Thyroid gland (tissue), 4 donors: ENCODE measurements at places on chromosomes 6 and 20. TPM values are rescaled to one million over a fixed set of nuclear protein-coding genes. Genes with fewer than 3 reads are reported as not detected.

- DNase-seq: no peak
These were observed 166.6 kb upstream of the AKAP12 start for GRCh38 chr6:151073146-151073545.

GRCh38 chr6:157206359-157206815 lies 116.9 kb downstream of the TMEM242 start:
- no peak for DNase-seq

DNA sequence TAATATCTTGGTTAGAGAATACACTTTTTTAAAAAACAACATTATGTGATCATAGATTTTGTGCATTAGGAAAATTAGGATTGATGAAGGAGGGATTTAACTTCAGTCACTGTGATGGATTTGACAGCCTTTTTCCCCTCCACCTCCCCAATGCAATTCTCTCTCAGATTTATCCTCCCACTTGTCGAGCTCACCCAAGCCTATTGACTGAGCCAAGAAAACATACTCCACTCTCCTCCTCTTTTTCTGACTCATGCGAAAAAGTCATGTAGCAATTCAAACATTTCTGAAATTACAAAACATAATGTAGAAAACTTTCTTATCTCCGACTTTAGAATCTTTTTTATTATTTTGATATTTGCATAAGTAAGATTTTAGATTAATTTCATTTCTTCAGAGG lies 24.1 kb downstream of the KLHL32 start:
- no peak for DNase-seq

GRCh38 chr20:49283176-49283702 lies 5.4 kb upstream of the ZNFX1 start:
- no peak for DNase-seq

DNA sequence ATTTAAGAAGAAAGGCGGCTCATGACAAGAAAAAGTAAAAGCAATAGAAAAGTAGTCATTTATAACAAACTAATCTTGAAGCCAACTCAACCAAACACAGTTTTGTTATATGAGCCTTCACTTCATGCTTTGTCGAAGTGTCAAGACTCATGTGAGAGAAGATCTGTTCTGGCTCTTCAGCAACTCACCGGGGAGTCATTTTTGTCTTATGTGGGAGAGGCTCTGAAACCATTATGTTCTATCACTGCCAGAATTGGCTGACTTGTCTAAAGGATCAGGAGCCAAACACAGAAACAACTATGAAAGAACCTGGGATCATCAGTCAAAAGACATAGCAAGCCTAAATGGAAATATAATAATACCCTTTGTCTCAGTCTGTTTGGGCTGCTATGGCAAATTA lies 105.2 kb downstream of the CDK19 start:
- no peak for DNase-seq

DNA sequence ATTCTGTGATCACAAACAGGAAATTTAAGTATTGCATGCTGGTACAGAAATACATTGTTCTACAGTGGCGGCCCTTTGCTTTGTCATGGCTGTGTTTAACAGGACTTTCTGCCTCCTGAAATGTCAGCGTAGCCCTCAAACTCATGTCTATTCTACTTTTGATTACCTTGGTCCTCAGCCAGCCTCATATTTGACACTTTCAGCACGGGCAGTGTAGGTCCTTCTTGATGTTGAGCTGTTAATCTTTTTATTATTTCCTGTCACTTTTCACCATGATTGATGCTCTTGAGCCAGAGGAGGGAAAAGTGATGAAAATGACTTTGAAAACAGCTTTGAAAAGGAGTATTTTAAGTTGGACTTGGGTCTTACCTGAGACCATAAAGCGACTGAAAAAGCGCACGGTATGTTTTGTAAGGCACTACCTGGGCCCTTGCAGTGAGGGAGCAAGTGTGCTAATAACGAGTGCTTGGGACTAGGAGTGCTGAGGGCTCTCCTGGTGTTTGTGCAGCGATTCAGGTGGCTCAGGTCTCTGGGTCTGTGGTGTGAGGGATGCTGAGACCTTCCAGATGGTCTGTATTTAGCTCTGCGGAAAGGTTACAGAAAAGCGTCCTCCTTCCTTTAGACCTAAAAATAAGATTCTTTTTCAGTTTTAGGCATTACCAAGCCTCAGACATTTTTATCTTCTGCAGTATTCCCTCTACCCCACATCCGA lies 45.2 kb upstream of the RREB1 start:
- DNase-seq: no peak

The NKX2-2 gene
- total RNA-seq: not detected
